ENCODE measurements at places on chromosomes 16 and 17.

GRCh38 chr16:48271728-48272127, 24.4 kb upstream of the ABCC11 start:
- DNase-seq, result no peak

DNA sequence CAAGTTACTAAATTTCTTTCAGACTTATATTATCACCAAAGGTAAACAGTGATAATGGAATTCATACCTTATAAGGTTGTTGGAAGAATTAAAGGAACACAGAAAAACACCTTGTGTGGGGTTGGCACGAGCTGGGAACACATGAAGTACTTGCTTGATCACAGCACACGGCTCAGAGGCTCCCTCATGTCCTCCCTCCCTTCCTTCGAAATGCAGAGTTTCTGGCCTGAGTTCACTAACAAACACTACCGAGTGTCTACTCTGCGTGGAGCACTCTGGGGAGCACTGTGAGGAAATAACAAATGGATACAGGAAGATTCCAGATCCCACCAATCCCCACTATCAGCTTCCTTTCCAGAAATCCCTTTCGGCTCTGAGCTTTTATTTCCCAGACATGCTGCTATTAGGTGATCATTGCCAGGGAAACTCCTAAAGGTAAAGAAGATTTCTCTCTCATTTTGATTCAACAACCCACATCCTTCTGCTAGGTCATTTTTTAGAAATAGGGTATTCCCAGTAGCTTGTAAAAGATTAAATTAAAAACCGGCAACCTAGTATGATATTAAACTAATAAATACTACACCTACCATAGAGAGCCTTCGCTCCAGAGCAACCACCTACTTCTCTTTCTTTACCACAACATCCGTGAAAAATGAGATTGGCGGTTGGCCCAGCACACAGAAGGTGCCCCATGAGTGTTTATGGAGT, 6.1 kb upstream of the HNF1B start:
- DNase-seq, result no peak

- no peak for DNase-seq
Observed at GRCh38 chr17:77438241-77439188, 297.7 kb downstream of the SEC14L1 start.

DNA sequence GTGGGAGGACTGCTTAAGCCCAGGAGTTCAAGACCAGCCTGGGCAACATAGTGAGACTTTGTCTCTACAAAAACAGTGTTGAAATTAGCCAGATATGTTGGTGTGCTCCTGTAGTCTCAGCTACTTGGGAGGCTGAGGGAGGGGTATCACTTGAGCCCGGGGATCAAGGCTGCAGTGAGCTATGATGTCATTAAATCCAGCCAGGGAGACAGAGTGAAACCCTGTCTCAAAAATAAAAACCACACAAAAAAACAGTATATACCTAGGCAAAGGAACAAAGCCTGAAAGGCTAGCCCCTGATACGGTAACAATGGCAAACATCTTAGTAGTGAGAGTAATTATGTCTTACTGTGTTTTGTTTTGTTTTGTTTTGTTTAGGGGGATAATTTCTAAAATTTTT, 38.0 kb downstream of the TOM1L2 start:
- no peak for DNase-seq

DNA sequence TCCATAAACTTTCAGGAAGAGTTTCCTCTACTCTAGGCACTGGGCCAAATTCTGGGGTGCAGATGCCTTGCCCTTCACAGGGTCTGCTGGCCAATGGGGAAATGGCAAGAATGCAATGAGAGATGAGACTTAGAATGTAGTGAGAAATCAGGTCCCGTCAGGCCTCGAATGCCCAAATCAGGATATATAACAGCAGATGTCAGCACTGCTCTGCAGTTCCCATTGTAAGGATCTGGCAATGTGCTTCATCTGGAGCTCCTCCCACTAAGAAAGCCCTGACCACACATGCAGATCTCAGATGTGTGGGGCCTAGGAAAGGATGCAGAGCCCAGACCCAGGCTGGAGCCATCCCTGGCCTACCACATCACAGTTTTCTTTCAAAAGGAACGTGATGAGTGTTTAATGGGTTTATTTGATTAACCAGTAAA, 13.9 kb upstream of the LPCAT2 start:
- no peak for DNase-seq

- DNase-seq, result no peak
Observed at GRCh38 chr17:60720763-60721531, 43.3 kb downstream of the BCAS3 start.

DNA sequence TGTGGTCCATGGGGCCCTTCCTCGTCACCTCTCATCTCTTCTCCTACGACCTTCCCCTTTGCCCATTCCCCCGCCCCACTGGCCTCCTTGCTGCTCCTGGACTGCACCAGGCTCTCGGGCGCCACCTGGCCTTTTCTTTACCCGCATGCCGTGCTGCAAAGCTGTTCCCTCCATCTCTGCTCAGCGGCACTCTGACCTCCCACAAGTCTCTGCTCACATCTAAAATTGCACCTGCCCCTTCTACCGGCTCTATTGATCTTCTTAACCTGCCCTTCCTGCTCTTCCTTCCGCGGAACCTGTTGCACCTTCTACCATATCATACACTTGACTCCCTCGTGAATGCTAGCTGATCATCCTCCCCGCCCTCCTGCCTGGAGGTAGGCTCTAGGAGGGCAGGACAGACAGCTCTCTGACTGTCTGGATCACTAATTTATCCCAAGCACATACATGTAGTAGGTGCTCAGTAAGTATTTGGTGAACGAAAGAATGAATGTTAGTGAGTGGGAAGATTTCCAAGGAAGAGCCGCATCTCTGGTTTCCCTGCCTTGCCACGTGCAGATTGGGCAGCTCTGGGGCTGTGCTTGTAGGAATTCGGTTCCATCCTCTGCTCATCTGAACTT, 17.3 kb downstream of the DNAH17 start:
- no peak for DNase-seq

DNA sequence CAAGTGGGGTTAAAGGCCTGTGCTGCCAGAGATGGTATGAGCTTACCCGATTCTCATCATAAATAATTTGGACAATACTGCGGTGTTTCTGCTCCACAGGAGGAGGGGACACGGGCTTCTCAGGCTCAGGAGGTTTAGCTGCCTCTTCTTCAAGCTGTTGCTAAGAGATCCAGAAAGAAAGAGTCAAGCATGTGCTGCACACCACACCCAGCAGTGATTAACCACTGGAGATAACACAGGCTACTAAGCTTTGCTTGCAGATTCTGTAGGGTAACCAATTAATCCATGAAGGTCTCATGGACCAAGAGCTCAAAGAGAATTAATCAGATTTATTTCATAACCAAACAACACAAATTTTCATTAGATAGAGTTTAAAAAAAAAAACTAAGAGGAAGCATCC, 56.6 kb downstream of the NCOR1 start:
- no peak for DNase-seq

DNA sequence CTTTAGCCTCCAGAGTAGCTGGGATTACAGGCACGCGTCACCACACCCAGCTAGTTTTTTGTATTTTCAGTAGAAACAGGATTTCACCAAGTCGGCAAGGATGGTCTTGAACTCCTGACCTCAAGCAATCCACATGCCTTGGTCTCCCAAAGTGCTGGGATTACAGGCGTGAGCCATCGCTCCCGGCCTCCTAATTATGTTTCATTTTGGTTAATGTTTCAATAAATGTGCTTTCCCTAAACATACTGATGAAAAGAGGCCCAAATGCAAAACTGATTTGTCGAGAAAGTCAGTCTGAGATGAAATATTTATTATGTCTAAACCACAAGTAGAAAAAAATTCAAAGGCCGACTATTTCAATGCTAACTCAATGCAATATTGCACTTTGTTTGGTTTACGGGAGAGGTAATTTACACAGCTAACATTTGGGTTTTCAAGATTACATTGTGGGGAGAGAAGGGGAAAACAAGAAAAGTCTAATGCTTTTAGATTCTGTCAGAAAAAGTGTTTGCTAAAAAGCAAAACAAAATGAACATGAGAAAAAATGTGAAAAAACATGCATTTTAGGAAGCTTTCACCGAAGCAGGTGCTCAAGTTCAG, 9.8 kb downstream of the STAT3 start:
- DNase-seq, result no peak

- DNase-seq, result no peak
Observed at GRCh38 chr17:58283674-58284612, 3.2 kb upstream of the MPO start.

- DNase-seq, result no peak
Observed at GRCh38 chr16:83441517-83441916, 366.3 kb upstream of the HSBP1 start.

- DNase-seq, result no peak
Observed at GRCh38 chr16:78804058-78804735, 704.7 kb downstream of the WWOX start.

GRCh38 chr16:87527055-87527724, 34.4 kb upstream of the ZCCHC14 start:
- no peak for DNase-seq

DNA sequence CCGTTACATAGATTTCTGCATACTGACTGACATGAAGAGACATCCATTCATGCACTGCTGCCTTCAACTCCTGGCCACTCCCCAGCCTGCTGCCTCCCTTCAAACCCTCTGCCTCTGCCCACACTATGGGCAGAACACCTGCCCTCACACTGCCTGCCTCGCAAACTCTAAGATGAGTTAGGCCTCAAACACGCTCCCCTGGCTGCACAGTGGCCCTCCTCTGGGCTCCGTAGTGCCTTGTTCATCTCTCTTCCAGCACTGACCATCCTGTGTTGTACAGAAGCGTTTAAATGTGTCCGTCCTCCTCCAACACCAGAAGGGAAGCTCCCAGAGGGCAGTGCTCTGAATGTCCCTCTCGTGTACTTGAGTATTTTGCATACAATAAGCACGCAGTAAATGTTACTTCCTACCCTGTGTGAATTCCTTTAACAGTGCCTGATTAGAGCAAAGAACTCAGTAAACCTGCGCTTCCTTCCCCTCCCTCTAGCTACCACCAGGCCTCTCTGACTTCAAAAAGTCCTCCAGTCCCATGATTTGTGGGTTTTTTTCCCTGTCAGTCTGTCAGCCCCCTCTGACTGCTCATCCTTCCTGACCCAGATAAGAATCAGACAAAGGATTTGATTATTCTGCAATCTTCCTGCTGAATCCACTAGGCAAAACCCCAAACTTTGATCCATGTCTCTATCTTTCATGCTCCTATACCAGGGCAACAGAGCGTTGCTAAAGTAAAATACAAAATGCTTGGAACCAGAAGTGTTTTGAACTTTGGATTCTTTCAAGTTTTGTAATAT, 3.9 kb downstream of the DHX33 start:
- no peak for DNase-seq

GRCh38 chr17:30101686-30102390, 14.8 kb upstream of the NSRP1 start:
- DNase-seq, result no peak

- DNase-seq, result no peak
Observed at GRCh38 chr17:29100296-29100695, 57.4 kb downstream of the PIPOX start.

GRCh38 chr16:6035161-6035560, 937.6 kb upstream of the EEF2KMT start:
- no peak for DNase-seq

- no peak for DNase-seq
Observed at GRCh38 chr17:58279016-58279711, 1.6 kb downstream of the MPO start.

- no peak for DNase-seq
Observed at GRCh38 chr17:2057760-2058585, 3.1 kb downstream of the HIC1 start.

GRCh38 chr16:27840311-27841060, 223.0 kb downstream of the GSG1L start:
- DNase-seq, result no peak

DNA sequence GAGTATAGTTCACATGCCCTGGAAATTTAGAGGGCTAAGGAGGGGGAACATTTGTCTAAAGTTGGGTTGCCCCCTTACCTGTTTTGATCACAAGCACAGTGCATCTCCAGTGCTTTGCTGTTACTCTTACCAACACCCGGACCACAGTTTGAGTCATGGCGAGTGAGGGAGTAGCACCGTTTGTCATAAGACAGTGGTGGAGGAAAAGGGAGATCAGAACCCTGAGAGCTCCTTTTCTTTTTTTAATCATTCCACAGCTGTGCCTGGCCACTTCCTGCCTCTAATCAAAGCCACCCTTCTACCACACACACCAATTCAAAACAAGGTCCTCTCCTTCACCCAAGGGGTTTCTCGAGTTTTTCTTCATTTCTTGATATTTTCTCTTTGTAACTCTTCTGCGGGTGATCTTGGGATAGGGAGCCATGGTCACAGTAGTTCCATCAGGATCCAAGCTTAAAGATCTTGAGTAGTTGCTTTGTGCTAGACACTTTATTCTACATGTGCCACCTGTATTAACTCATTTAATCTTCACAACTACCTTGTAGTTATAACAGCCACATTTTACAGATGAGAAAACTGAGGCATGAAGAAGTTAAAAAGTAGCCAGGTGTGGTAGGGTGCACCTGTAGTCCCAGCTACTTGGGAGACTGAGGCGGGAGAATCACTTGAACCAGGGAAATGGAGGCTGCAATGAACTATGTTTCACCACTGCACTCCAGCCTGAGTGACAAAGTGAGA, 5.0 kb upstream of the MYL4 start:
- DNase-seq, result no peak

DNA sequence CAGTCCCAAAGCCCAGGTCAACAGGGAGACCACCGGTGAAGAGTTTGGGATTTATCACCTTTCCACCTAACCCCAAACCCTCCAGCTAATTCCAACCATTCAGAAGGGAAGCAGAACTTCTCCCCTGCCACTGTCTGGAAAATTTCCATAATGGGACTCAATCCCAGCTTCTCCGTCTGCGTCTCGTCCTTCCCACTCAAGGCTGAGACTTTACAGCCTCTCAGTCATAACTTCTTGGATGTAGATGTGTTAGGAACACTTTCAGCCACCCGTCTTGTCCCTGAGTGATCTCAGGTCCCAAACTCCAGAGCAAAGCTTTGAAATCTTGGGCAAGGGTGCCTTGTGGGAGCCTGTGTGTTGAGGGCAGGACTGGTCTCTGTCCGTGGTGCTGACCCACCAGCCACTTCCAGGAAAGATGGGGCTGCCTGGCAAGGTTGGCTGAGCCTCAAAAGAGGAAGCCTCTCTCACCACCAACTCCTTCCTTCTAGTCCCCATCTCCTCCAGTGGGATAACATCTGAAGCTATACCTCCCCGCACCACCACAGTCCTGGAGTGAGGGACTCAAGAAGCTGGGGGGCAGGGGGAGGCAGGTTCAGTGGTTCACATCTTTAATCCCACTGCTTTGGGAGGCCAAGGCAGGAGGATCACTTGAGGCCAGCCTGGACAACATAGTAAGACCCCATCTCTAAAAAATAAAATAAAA, 9.3 kb downstream of the GAS2L2 start:
- DNase-seq, result no peak

DNA sequence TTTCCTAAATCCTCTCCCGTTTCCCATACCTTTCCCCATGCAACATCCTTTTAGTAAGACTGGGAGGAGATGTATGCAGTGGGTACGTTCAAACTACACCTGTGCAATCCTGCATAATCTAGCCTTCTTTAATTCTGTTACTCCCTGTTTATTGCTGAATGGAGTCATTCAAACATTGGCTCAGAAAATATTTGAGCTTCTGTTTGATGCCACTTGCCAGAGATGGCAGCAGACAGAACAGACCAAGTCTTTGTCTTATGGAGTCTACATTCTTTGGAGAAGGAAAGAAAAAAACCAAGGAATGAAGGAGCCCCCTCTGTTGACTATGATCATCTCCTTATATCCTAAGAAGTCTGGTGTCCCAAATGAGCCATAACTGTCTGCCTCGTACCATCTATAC, 288.8 kb downstream of the HAPSTR1 start:
- DNase-seq, result no peak
